ENCODE measurements at places on chromosomes 16 and 17. TPM values are rescaled to one million over a fixed set of nuclear protein-coding genes. Genes with fewer than 3 reads are reported as not detected.

SULT1A1 gene
- total RNA-seq: under 0.01 TPM

UNC119 gene
- 19.6 TPM for total RNA-seq

ARL4D gene
- total RNA-seq: 15.1 TPM

C16orf92 gene
- not detected for total RNA-seq

CFAP97D1 gene
- total RNA-seq: not detected

PAGR1 gene
- total RNA-seq: 20.3 TPM

CUEDC1 gene
- 21.6 TPM for total RNA-seq

TEKT5 gene
- total RNA-seq: not detected

TMEM114 gene
- total RNA-seq: not detected

All from fibroblast of villous mesenchyme (primary cell).